ENCODE measurements at places on chromosomes 13 and 19. TPM values are rescaled to one million over a fixed set of nuclear protein-coding genes. Genes with fewer than 3 reads are reported as not detected.

Gene ZNF565
- 4.2 TPM for total RNA-seq

Gene SULT2A1
- total RNA-seq: not detected

Gene ZNF584
- 18.8 TPM for total RNA-seq

Gene TNFSF11
- total RNA-seq: not detected

Gene DPRX
- not detected for total RNA-seq

All from A549 treated with DMSO at 1 μM for 4 hours (cell line).